ENCODE measurements at places on chromosomes 1 and 21. TPM values are rescaled to one million over a fixed set of nuclear protein-coding genes. Genes with fewer than 3 reads are reported as not detected.

- H3K36me3 ChIP-seq: no peaks in the 10 kb centered on the region
- H3K27ac ChIP-seq: no peak overlapping the region
- no peaks in the 10 kb centered on the region for H3K4me1 ChIP-seq
- no peak overlapping the region for H3K4me3 ChIP-seq
- DNase-seq: no peak
- no peaks in the 10 kb centered on the region for H3K27me3 ChIP-seq
Observed at GRCh38 chr1:1132042-1132950, 16.4 kb upstream of the C1orf159 start.

The SUSD4 gene
- 3.9 TPM for total RNA-seq

The NTNG1 gene
- 14.7 TPM for total RNA-seq

DNA sequence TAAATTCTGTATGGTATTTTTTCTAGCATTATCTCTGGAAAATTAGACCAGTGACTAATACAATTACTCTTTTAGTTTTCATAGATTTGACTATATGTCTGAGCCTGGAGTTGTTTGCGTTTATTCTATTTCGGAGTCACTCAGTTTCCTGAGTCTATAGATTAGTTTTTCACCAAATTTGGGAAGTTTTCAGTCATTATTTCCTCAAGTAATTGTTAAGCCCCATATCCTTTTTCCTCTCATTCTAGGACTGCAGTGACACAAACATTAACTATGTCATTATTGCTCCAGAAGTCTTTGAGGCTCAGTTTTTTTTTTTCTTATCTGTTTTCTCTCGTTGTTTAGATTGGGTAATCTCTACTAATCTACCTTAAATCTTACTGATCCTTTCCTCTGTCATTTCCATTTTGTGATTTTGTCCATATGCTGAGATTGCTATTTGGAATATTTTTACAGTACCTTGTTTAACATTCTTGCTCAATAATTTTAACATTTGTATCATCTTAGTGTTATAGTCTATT is 886.2 kb downstream of the LTN1 start:
- H3K27me3 ChIP-seq: no peaks in the 10 kb centered on the region
- H3K4me1 ChIP-seq: peaks cover 9% of the 10 kb centered on the region
- H3K27ac ChIP-seq: no peak overlapping the region
- DNase-seq: no peak

GRCh38 chr1:78617615-78618026 is 2.6 kb upstream of the IFI44L start:
- no peaks in the 10 kb centered on the region for H3K36me3 ChIP-seq
- no peak overlapping the region for H3K4me3 ChIP-seq
- H3K27ac ChIP-seq: no peak overlapping the region
- H3K4me1 ChIP-seq: peaks cover 25% of the 10 kb centered on the region
- H3K27me3 ChIP-seq: no peaks in the 10 kb centered on the region

The SH2D2A gene
- not detected for total RNA-seq

DNA sequence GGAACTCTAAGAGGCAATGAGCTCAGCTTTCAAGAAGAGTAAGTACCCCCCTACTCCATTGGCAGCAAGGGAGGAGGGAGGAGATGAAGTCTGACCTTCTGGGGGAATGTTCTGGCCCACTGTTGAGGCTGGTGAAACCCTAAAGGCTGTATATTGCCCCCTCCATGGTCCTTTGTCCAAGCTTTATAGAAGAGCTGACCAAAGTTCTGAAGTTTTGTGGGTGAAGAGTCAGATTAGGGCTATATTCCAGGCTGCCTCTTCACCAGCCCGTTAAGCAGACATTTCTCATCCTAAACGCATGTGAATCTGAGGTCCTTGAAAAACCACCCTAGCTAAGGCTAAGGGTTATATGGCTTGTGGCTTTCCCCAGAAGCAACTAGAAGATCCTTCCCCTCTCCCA is 1.4 kb downstream of the C1orf94 start:
- no peaks in the 10 kb centered on the region for H3K4me1 ChIP-seq
- no peak overlapping the region for H3K4me3 ChIP-seq
- peaks cover 73% of the 10 kb centered on the region for H3K27me3 ChIP-seq

DNA sequence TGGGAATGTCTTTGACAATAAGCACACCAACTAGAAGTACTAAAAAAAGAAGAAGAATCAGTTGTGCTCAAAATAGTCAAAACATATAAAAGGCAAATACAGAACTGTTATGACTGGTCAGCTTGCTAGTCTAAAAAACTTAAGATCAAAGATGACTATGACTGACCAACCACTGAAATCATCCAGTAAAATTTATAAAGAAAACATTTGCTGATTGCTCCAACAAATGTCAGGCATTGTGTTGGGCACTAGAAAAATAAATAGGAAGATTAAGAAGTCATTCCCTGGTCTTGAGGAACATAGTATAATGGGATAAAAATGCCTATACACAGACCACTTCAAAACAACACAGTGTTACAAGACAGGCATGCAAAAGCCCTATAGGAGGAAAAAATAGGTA is 9.3 kb upstream of the ANGPTL3 start:
- H3K27ac ChIP-seq: no peak overlapping the region
- no peak overlapping the region for H3K4me3 ChIP-seq
- H3K27me3 ChIP-seq: no peaks in the 10 kb centered on the region
- H3K36me3 ChIP-seq: peaks cover 11% of the 10 kb centered on the region
- no peak for DNase-seq

GRCh38 chr21:35346697-35347096 is 297.6 kb upstream of the RUNX1 start:
- H3K36me3 ChIP-seq: no peaks in the 10 kb centered on the region
- H3K4me1 ChIP-seq: peaks cover 28% of the 10 kb centered on the region
- no peak overlapping the region for H3K27ac ChIP-seq
- no peak for DNase-seq

DNA sequence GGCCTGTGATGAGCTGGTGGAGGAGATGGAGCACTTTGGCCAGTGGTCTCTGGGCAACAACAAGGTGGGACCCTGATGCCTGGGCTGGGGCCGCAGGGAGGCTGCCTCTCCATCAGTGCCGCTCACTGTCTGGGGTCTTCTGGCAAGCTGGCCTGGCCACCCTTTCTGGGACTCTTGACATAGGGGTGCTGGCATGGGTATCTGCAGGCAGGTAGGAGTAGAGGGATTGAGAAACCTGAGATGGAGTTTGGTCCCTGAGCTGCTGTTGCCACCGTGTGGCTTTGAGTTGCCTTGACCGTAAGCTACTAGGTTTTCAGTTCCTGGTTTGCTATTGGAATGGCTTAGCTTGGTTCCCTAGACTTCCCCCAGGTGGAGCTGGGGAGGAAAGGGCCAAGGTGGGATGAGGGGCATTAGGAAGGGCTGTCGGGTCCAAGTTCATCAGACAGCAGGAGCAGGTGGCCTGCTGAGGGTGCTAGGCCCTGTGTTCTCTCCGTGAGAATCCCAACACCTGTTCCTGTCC is 13.2 kb upstream of the MFN2 start:
- no peaks in the 10 kb centered on the region for H3K27me3 ChIP-seq
- peak; percentile 25 for DNase-seq
- H3K4me3 ChIP-seq: no peak overlapping the region
- H3K36me3 ChIP-seq: peaks cover 26% of the 10 kb centered on the region

DNA sequence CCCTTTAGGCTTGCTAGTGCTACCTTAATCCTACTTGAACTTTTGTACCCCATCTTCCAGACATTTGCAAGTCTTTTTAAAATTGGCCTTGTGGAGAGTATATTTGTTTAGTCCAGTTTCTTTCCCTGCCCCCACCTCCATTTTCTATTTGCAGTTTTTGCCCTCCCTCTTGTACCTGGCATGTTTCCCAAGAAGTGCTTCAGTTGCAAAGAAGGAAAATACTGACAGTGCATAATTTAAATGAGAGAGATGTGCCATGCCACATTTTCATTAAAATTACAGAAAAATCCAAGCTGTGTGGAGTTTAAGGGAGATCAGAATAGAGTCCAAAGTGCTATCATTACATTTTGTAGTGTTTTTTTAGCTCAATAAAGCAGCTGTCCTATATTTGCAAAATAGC is 150.0 kb upstream of the ADGRL2 start:
- H3K4me3 ChIP-seq: no peak overlapping the region
- no peak overlapping the region for H3K27ac ChIP-seq
- H3K27me3 ChIP-seq: no peaks in the 10 kb centered on the region
- DNase-seq: no peak

The RHEX gene
- not detected for total RNA-seq

- DNase-seq: no peak
- no peaks in the 10 kb centered on the region for H3K27me3 ChIP-seq
- H3K4me1 ChIP-seq: no peaks in the 10 kb centered on the region
- H3K27ac ChIP-seq: no peak overlapping the region
- no peak overlapping the region for H3K4me3 ChIP-seq
- no peaks in the 10 kb centered on the region for H3K36me3 ChIP-seq
Observed at GRCh38 chr1:55326496-55327243, 111.5 kb upstream of the USP24 start.

DNA sequence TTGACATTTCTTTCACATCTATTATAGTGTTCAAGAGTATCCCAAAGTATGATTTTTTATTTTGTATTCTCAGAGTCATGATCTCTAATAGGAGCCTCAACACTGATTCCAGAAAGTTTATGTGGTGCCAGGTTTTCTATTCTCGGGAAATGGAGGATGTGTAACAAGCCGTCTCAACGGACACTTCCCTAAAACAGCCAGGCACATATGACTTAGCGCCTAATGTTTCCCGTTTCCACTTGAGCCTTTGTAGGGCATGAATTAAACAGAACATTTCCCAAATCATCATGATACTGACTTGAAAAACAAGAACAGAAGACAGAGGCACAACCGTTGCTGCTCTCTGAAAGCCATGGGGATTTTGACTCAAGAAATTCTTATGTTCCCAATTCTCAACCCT is 8.0 kb downstream of the CYYR1 start:
- DNase-seq: no peak
- H3K27ac ChIP-seq: no peak overlapping the region
- no peaks in the 10 kb centered on the region for H3K36me3 ChIP-seq
- H3K27me3 ChIP-seq: 0 out of 2 replicates have a peak, but pooled peaks cover 9% of the 10 kb centered on the region
- H3K4me1 ChIP-seq: no peaks in the 10 kb centered on the region

GRCh38 chr1:112542206-112542973 is 33.6 kb downstream of the WNT2B start:
- H3K4me1 ChIP-seq: peaks cover 64% of the 10 kb centered on the region
- H3K36me3 ChIP-seq: peaks cover 12% of the 10 kb centered on the region
- H3K4me3 ChIP-seq: no peak overlapping the region
- peak; percentile 15 for DNase-seq
- no peak overlapping the region for H3K27ac ChIP-seq

- no peak overlapping the region for H3K27ac ChIP-seq
- DNase-seq: no peak
- no peaks in the 10 kb centered on the region for H3K4me1 ChIP-seq
Observed at GRCh38 chr1:219027146-219027673, 146.5 kb upstream of the LYPLAL1 start.

GRCh38 chr1:25443030-25443699 is 12.5 kb downstream of the MACO1 start:
- no peaks in the 10 kb centered on the region for H3K27me3 ChIP-seq
- H3K4me3 ChIP-seq: no peak overlapping the region
- DNase-seq: no peak
- no peak overlapping the region for H3K27ac ChIP-seq
- H3K36me3 ChIP-seq: 0 out of 2 replicates have a peak, but pooled peaks cover 6% of the 10 kb centered on the region

DNA sequence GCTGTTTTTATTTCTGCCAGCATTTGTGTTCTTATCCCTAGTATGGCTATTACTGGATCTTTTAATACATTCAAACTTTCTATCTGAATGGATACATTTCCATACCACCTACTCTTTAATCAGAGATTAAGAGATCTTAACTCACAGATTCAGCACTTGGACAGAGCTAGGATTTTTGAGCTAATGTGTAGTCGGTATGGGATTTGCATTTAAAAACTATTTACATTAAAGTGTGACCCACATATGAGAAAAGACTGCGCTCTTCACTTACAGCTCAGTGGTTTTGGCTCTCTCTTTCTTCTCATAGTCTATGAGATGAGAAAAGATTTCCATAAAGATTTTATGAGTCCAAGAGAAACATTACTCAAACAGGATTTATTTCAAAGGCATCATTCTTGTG is 16.4 kb downstream of the HMGB4 start:
- H3K4me1 ChIP-seq: peaks cover 35% of the 10 kb centered on the region
- no peaks in the 10 kb centered on the region for H3K27me3 ChIP-seq
- peak; percentile 58 for DNase-seq
- H3K27ac ChIP-seq: no peak overlapping the region
- no peaks in the 10 kb centered on the region for H3K36me3 ChIP-seq

The CGN gene
- total RNA-seq: not detected

The ANKRD65 gene
- total RNA-seq: 0.51 TPM
